ENCODE measurements at places on chromosomes 12 and 14. TPM values are rescaled to one million over a fixed set of nuclear protein-coding genes. Genes with fewer than 3 reads are reported as not detected.

DNA sequence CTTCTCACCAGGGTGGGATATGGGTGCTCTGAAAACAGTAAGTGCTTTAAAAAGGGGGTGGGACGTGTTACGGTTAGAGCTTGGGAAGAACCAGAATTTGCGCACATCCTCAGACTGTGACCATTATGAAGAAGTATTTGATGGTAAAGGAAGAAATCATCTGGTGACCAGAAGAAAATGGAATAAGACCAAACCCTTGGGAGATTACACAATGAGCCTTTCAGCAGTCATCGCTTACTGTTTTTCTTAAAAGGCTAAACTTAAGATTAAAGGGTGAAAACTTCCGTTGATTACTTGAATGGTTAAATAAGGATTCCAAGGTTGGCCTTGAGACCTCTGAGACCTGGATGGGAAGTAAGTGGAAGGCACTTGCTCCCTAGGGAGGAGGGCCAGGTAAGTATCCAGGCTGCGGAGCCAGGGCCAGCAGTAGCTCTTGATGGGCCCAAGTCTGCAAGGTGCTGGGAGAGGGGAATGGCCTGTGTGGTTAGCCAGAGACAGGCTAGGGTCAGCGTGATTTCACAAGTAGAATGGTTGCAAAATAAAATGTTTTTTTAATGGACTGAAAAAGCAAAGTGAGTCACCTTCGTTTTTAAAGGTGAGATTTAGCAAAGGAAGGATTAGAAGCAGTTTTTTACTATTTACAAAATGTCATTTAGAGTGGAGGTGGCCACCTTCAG, 13.0 kb upstream of the ISM2 start:
- no peak for DNase-seq

GRCh38 chr12:64714551-64714968, 44.6 kb downstream of the GNS start:
- no peak for DNase-seq

DNA sequence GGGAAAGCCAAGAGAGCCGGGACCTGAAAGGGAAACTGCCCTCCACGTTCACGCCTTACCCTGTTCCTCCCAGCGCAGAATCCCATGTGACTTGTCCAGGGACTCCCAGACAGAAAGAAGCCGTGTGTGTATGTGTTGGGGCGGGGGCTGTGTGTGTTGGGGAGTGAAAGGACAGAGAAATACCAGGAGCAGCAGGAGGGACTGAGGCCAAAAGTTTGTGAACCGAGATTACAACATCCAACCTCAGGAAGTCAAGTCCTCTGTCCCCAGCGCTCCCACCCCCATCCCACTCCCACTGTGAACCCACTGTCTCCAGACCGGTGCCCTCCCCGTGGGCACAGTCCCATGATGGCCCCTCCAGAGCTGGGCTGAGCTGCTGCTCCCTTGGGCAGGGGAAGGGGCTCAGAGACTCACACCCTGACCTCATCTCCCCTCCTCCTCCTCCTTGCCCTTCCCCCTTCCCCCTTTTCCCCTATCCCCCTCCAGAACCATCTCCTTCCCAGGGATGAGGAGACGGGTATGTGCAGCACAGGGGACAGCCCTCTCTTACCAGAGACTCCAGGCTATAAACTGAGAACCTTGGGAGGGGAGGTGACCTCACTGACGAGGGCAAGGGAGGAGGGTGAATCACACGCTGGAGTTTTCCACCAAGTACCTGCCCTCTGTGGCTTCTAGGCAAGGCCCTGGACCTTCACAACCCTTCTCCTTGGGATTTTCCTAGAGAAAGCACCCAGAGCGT, at the start of gene SLC6A12:
TSS of gene SLC6A12 (minus strand) at position 155 of the 739 bp plus-strand sequence. CDS start 4,171 bp downstream, outside the sequence.
- no peak for DNase-seq

GRCh38 chr14:99551034-99551922, 52.7 kb downstream of the CCDC85C start:
- no peak for DNase-seq

The WASHC3 gene
- total RNA-seq = 15.6 TPM

The AQP5 gene
- not detected for total RNA-seq

The HIGD1C gene
- not detected for total RNA-seq
